Smooth muscle cell of the pulmonary artery (primary cell): ENCODE measurements at places on chromosomes 1 and 21. TPM values are rescaled to one million over a fixed set of nuclear protein-coding genes. Genes with fewer than 3 reads are reported as not detected.

PPIAL4G gene
- total RNA-seq = not detected in 2 replicates

TNFRSF4 gene
- 0.17 TPM in 1 of 2 replicates, not detected in the other for total RNA-seq

IVL gene
- not detected in 2 replicates for total RNA-seq

GRIK3 gene
- not detected in 2 replicates for total RNA-seq

UBASH3A gene
- total RNA-seq = not detected in 2 replicates

ADORA1 gene
- total RNA-seq = 0.65 and 0.96 TPM in 2 replicates

DNAJB4 gene
- total RNA-seq = 44.1 and 108 TPM in 2 replicates

CD1D gene
- total RNA-seq = 0.20 and 0.59 TPM in 2 replicates

NPL gene
- 4.5 and 4.6 TPM in 2 replicates for total RNA-seq

PCAT6 gene
- 0.85 and 1.7 TPM in 2 replicates for total RNA-seq

ZDHHC18 gene
- total RNA-seq = 7.9 and 13.1 TPM in 2 replicates

GJA8 gene
- total RNA-seq = not detected in 2 replicates

ADORA3 gene
- total RNA-seq = not detected in 2 replicates

FCAMR gene
- total RNA-seq = not detected in 2 replicates

SLC44A3 gene
- total RNA-seq = 2.2 and 2.7 TPM in 2 replicates
